ENCODE measurements at places on chromosomes 7 and 10.

DNA sequence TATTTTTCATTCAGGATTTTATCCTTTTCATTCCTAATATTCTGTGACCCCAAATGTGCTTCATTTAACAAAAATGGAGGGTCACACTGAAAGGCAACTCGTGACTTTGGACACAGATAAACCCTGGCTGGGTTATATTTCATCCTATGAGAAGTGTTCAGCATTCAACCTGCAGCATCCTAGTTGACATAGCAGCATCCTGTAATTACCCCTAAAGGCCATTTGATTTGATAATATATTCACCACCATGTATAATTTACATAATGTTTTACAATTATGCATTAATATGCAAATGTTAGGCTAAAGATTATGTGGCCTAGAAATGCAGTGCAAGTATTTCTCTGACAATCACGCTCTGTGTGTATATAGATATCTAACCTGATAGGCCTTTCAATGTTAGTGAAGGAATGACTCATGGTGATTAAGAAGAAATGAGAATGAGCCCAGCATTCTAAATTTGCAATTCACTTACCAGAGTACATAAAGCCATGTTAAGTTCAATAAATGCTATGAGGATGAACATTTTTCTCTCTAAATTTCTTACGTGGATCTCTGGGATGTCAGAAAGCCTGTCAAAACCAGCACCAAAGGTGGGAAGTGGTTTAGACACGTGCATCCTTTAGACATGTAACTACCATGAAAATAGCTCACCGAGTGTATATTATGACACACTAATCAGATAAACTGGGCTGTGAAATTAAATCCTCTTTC, 337.7 kb upstream of the AOAH start:
- peak; percentile 34 for DNase-seq

DNA sequence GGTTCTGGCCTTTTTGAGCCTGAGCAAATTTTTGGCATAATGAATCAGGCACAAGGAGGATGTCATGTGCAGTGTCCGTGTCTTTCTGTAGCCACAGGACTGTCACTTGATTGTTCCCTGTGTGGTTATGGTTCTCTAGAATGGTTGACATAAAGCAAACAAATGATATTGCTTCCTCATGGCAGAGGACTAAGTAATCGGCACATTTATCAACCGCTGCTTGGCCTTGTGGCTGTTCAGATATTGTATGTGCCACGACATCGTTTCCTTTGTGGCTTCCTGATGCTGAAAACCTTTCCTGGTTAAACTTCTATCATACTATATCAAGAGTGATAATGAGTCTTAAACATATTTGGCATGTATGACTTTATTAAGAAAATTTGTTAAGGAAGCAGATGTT, 598.8 kb downstream of the SUGCT start:
- DNase-seq = no peak

DNA sequence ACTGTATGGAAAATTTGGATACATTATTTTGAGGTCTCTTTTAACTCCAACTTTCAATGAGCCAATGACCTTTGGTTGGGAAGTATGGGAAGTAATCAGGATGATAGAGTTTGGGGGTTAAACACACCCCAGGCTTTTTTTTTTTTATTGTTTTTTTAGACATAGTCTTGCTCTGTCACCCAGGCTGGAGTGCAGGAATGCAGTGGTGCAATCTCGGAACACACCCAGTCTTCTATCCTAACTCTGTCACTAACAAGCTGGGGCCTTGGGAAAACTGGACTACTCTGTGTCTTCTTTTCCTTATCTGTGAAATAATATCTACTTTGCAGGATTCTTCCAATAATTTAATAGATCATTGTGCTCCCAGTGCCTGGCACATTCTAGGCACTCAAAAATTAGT, 37.6 kb upstream of the AGBL3 start:
- no peak for DNase-seq

- DNase-seq = no peak
These were observed 177.4 kb downstream of the ADK start for GRCh38 chr10:74328388-74328787.

DNA sequence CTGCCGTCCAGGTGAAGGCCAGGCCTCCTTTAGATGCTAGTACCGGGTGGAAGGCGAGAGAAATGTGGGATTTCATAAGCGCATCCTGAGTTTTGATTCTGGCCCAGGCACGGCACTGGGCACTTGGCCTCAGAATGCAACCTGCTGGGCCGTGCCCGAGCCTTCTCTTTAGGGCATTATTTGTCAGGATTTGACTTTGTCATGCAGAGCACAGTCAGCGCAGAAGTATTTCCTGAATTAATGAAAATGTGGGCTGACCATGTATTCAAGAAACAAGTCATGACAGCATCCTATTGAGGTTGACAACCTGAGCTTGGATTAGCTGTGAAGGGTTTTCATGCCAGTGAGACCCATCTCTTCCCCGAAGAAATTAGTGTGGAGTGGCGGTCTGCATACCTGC, 34.4 kb downstream of the RCC1L start:
- DNase-seq = no peak

DNA sequence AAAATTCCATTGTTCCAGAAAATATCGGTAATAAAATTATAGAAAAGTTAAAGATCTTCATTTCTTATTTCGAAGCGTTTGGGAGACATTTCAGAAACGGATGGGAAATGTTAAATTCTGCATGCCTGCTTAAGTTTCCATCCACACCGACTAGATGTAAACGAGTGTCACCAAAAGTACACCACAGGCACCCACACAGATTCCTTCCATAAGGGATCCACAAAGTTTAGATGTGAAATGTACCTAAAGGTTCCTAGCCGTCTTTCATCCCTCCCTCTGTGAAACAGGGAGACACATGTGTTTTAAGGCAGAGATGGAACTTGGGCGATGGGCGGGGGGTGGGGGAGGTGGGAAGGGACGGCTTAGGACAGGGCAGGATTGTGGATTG, 621 bp upstream of the CAV1 start:
- no peak for DNase-seq

DNA sequence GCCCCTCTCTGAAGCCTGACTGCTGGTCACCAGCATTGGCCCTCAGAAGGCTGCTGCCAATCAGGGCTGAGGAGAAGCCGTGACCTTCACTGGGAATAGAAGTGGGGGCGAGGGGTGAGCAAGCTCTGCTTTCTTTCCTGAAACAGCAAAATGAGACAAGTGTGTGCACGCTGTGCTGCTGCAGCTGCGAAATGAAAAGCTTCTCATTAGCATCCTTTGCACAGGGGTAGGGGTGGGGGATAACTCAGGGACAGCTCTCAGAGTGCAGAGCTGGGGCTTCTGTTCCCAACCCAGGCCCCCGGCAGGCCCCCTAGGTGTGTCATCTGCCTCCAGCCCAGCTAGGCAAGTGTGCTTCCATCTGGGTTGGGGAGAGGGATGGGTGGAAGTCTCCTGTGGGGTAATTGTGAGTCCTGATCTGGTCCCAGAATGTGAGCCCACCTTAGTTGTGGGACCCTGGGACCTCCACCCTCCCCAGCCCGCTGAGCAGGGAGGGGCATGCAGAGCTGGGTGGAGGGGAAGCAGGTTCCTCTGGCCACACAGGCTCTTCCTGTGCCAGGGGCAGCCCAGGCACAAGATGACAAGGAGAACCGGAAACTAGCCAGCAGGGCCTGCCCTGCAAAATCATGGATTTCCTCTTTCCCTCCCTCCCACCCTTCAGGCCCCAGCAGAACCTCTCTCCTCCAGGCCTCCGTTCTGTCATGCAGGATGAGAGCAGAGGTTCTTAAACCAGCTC, 22.2 kb downstream of the ZNF467 start:
- DNase-seq = no peak

- DNase-seq = no peak
These were observed 110.2 kb downstream of the SRI start for GRCh38 chr7:88109612-88110011.

- DNase-seq = no peak
These were observed 82.0 kb downstream of the KIF20B start for GRCh38 chr10:89783406-89783805.

DNA sequence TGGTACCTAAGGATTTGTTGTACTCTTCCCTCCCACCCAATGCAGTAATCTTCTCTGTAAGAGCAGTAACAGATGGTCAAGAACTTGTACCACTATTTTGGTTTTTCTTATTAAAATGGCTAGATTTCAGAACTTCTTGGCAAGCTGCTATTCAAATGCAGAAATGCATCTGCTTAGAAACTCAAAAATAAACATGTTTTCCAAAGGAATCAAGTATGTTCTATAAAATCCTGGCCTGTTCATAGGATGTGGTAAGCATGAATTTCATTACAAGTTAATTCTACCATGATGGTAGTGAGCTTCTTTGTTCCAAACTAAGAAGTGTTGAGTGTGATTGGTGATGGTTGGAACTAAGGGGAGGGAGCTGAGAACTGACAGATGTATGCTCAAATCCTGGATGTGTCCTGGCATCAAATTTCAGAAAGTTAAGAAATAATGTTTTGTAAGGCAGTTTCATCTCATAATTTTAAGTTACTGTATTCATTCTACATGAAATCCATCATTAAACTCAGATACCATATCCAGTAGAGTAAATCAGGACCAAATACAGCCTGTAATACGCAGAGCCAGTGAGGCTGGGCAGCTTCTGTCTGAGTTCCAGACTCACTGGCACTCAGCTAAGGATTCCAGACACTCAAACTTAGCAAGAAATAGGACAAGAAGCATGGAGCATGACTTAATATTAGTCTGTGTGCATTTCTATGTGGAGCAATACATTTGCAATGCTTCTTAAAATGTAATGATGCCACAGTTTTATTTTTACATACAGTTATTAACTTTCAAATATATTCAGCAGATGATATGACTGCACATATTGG, 119.6 kb downstream of the TES start:
- no peak for DNase-seq

- DNase-seq = no peak
These were observed 82.8 kb downstream of the VOPP1 start for GRCh38 chr7:55489552-55489951.

DNA sequence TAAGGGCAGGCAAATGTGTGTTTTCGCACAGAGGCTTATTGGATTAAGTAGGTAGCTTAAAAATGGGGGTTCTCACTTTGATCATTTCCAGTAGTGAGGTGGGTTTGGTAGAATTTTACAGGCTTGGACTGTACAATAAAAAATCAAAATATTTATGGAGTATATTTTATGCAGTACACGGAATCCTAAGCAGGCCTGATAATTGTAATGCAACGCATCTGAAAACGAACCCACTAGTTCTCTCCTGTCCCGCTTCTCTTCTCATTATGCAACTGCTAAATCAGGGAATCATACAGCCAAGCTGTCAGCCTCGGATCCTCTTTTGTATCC, 377 bp upstream of the POLR1F start:
- DNase-seq = no peak

DNA sequence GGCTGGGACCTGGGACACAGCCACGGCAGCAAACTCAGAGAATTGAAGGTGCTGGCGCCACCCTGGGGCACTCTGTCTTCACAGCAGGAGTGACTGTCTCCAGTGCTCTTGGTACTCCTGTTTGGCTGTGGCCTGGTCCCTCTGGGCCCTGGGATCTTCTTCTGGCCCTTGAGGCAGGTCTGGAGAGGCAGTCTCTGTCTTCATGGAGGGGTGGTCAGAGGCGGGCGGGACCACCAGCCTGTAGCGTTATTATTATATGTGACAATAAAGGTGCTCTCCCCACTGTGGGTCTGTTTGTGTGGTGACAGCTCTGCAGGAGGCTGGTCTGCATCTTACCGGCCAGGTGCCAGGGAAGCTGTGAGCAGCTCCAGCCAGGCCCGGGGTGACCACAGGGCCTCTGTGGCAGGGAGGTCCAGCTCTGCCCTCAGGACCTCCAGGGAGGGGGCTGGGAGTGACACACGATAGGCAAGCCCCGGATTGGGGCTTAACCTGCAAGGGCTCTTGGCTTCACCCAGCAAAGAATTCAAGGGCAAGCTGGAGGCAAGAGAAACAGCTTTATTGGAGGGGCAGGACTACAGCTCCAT, 70.3 kb downstream of the MYL10 start:
- no peak for DNase-seq

GRCh38 chr7:128398016-128398840, 11.6 kb downstream of the IMPDH1 start:
- no peak for DNase-seq

GRCh38 chr10:133167693-133168616, 7.9 kb downstream of the KNDC1 start:
- DNase-seq = no peak

GRCh38 chr7:142838461-142839213, 16.2 kb upstream of the EPHB6 start:
- DNase-seq = no peak

Data from NCI-H1048 (cell line).